Stimulated activated CD8-positive, alpha-beta memory T cell treated with anti-CD3 and anti-CD28 coated beads, Interleukin-15, amount 100 ng/mL, for 1 hour (primary cell): ENCODE measurements at places on chromosomes 12 and 14.

DNA sequence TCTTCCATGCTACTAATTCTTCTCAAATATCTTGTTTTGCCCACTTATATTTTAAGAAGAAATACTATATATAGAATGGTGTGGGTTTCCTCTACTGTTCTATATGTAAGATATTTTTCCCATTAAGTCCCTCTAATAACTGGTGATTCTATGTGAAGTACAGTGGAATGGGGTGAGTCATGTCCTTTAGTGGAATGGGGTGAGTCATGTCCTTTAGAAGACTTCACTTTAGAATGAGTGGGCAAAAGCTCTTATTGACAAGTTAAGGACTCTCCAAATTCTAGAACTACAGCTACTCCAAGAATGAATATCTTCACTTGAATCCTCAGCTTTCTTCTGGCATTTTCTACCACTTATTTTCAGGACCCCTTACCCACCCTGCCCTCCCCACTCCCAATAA lies 349.9 kb downstream of the ETNK1 start:
- no peak for DNase-seq

GRCh38 chr14:24351517-24351916 lies 11.7 kb upstream of the RIPK3 start:
- no peak for DNase-seq

DNA sequence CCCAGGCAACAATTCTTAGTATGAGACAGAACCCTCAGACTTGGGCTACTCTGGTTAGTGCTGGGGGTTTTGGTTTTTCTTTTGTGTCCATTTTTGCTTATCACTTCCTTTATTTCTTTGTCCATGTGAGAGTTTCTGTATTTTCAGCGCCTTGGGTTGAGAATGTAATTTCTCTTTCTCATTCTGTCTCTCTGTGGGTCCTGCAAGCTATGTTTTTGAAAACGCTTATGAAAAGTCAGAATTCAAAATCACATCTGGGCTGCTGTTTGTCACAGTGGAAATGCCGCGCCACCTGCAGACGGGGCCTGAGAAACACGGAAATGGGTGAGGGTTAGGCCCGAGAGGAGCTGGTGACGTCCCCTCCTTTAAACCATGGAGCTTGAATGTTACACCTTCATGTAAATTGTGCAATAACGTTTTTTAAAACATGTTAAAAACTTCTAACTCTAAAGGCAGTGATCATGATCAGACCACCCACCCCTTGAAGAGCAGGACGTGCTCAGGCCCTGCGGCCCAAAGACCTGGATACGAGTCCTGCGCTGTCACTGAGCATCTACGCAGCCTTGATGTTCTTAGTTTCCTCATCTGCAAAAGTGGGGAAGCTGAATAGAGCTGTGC lies 26.1 kb downstream of the JDP2 start:
- DNase-seq: no peak

GRCh38 chr12:131092901-131093603 lies 139.3 kb downstream of the ADGRD1 start:
- DNase-seq: no peak

DNA sequence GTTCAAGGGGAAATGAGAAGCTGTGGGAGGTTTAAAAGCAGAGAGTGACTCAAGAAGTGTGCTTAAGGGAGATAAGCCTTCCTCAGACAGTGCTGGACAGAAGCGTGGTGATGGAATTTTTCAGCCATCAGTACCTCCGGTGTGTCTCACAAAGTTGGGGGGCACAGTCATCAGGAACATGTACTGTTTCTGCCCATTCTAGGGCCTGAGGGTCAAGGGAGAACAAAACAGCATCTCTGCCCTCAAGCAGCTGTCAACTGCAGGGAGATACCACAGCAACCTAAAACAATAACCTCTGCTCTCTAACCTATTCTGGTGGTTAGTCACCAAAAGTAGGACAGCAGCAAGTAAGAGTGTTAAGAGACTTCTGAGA lies 2.0 kb upstream of the STON2 start:
- DNase-seq: no peak

- DNase-seq: no peak
Observed at GRCh38 chr12:102061096-102061559, 663 bp downstream of the WASHC3 start.

DNA sequence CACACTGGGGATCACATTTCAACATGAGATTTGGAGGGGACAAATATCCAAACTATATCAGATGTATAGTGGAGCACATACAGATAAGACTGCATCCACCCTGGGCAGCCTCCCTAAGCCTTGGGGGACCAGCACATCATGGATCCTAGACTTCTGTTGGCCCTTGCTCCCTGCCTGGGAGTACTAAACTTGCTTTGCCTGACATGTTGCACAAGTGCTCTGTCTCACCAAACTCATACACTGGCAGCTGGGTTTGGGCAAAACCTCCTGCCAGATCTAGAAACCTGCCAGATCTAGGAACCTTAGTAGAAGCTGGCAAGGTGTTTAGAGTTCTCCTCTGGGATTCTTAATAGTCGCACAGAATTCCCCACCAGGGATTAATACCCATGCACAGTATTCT lies 18.4 kb upstream of the DHRS4 start:
- no peak for DNase-seq
